ENCODE measurements at places on chromosomes 3 and 15.
A peak's percentile ranks its signal among the peaks of the same experiment; 100 is the strongest.

DNA sequence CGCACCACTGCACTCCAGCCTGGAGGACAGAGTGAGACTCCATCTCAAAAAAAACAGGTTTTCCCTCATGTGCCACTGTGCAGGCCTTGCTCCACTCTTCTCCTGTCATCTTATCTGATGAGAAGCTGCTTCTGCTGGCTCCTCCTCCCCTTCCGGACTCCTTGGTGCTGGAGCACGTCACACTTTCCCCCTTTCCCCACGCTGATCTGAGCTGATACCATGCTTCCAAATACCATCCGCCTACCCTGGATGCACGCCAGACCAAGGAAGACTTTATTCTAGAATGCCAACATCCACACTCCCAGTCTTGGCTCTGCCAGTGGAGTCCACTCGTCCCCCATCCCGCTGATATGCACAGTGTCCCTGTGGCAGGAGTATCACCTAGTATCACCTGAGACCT is 31.3 kb downstream of the HOMER2 start:
- no peak for DNase-seq

GRCh38 chr3:82509951-82510603 is 748.6 kb upstream of the GBE1 start:
- DNase-seq = no peak

GRCh38 chr15:66502491-66502890 is 2.2 kb downstream of the RPL4 start:
- DNase-seq = no peak

- peak; percentile 80 for DNase-seq
Measured at GRCh38 chr3:9301798-9302197, 52.4 kb upstream of the SRGAP3 start.

DNA sequence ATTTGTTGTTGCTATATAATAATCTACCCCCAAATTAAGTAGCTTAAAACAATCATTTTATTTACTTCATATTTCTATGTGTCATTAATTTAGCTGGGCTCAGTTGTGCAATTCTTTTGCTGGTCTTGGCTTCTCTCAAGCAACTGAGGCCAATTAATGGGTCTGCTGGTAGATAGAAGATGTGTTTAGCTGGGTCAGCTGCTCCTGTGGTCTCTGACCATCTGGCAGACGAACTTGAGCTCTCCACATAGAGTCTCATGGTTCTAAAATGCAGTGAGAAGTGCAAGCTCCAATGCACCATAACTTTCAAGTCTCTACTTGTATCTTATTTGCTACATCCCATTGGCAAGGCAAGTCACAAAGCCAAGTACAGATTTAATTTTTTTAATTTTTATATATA is 515.6 kb downstream of the ZIC1 start:
- no peak for DNase-seq

Measured in epithelial cell of prostate (primary cell).